ENCODE measurements at places on chromosomes 2 and 18.

DNA sequence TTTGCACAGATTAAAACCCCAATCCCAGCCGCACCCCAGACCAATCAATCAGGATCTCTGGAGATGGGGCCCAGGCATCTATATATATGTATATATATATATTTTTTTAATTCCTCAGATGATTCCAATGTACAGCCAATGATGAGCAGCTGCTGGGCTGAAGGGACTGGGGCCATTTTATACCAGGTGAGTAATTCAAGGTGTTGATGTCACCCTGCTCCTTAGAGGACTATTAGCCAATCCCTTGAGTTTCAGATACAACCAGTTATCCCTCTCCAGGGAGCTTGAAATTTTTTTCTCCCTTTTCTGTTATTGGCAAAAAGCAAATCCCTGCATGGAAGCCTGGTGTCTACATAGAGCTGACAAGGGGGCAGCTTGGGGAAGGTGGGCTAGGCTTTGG is 59.8 kb downstream of the MCFD2 start:
- DNase-seq: no peak

DNA sequence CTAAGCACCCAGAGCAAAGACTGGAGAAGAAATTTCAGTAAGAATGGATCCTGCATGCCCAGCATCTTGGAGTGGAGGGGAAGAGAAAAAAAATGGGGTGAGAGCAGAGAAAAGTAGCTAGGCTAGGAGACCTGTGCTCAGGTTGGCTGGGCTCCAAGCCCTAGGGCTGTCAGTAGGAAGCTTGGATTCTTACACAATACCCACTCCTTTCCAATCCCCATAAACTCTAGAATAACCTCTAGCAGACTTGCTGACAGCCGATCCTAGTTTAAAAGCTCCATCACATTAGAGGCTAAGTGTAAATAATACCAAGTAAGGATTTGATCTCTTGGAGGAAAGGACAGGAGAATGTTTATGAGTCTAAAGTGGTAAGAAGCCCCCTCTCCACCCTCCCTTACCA is 46.2 kb upstream of the NABP1 start:
- no peak for DNase-seq

DNA sequence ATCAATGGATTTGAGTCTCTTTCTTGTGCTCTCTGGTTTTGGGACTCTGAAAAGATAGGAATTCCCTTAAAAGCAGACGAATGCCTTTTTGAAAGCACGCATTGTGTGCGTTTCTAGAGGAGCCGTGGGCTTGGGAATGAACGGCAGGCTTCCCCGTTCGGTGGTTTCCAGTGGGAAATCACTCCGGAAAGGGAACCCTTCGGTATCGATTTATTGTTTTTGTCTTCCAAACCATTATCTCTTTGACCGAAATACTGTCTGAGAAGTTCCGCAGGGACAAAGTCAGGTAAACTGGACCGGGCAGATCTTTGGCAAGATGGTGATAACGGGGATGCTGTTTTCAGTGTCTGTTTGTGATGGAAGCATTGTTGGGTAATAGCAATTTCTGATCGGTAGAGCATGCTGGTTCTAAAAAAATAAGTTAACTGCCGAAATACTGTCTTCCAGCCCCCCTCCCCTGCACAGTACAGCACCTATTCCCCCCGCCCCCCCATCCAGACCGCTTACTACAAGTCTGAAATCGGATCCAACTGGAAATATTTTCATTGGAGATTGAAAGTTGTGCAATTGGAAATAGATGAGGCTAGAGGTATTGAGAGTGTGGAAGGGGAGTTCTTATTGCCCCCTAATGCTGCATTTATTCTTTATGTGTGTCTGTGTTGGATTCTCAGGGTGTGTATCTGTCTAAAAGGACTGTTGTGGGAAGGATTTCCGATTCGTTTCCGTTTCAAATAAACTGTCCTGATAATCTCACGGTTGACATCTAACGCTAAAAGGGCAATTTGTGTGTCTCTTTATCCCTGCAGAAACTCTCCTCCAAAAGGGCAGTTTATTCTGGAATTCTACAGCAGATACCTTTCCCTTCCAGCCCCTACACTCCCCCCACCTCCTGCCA is 635 bp downstream of the SETBP1 start:
- peak; percentile 21 for DNase-seq

GRCh38 chr18:62033207-62033606 is 140.4 kb upstream of the RNF152 start:
- no peak for DNase-seq

- DNase-seq: no peak
Measured at GRCh38 chr18:41371156-41372045, 583.6 kb upstream of the PIK3C3 start.

DNA sequence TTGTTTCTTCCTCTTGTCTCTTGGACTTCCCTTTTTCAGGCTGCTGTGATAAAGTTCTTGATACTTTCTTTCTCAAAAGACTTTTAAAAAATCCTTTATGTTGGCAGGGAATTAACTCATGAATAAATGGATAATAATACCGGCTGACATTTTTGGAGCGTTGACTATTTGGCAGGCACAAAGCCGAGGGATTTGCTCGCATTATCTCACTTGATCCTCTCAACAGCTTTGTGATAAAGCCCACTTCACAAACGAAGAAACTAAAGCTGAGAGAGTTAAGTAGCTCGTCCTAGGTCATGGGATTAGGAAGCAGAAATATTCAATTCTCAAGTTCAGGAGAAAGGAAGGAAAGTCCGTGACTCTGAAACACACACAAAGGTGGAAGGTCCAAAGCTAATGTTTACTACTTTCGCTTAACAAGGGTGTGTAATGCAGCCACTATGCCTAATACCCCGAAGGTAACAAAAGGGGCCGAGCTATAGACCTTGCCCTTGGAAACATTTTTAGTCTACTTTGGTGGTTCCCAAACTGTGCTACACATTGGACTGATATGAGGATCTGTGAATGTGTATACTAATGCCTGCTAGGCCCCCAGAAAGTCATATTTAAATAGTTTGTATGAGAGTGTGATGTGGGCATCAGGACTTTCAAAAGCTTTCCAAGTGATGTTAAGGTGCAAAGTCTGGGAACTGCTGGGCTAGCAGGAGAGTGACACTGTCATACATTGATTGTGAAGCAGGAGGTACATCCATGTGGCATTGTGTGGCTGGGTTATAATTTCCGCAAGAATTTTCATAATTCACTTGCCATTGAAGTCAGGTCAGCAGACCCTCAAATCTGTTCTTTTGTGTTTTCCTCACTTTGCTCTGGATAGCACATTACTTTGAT is 508.4 kb downstream of the PLCL1 start:
- no peak for DNase-seq

GRCh38 chr2:128729051-128729450 is 410.4 kb upstream of the HS6ST1 start:
- DNase-seq: no peak

- DNase-seq: no peak
Measured at GRCh38 chr2:181022652-181023051, 42.2 kb downstream of the UBE2E3 start.

DNA sequence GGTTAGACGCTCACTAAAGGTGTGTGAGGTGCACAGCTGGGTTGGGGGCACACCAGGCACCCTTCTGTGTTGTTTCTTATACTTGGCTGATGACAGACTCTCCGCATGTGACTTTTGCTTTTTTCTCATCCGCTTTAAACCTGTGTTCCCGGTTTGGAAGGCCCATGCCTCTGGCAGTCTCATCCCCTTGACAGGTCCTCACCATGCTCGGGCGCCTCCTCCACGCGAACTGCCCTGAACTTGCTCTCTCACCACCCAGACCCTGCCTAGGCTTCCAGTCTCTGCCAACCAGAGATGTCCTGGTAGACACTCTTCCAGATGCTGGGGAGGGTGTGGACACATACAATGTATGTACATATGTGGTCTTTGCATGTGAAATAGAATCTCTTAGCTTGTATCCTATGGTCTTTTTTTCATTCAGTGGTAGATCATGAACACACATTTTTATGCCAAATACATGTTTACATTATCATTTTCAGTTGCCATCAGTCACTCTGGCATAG is 79.8 kb downstream of the LIMS1 start:
- DNase-seq: no peak

- no peak for DNase-seq
Measured at GRCh38 chr2:177262092-177262491, 2.4 kb downstream of the NFE2L2 start.

DNA sequence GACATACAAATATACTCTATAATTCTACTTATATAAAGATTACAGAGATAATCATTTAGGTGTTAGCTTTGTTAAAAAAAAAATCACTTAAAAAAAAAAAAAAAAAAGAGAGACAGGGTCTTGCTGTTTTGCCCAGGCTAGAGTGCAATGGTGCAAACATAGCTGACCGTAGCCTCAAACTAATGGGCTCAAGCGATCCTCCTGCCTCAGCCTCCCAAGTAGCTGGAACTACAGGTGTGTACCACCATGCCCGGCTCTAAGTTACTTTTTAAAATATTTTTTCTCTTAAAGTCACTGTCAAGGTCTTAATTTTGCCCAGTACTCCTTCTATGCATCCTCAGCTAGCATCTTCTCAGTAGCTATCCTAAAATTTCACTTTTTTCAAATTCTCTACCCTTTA is 77.2 kb upstream of the SLC25A52 start:
- DNase-seq: no peak

GRCh38 chr2:21256006-21256405 is 132.2 kb downstream of the TDRD15 start:
- DNase-seq: no peak

DNA sequence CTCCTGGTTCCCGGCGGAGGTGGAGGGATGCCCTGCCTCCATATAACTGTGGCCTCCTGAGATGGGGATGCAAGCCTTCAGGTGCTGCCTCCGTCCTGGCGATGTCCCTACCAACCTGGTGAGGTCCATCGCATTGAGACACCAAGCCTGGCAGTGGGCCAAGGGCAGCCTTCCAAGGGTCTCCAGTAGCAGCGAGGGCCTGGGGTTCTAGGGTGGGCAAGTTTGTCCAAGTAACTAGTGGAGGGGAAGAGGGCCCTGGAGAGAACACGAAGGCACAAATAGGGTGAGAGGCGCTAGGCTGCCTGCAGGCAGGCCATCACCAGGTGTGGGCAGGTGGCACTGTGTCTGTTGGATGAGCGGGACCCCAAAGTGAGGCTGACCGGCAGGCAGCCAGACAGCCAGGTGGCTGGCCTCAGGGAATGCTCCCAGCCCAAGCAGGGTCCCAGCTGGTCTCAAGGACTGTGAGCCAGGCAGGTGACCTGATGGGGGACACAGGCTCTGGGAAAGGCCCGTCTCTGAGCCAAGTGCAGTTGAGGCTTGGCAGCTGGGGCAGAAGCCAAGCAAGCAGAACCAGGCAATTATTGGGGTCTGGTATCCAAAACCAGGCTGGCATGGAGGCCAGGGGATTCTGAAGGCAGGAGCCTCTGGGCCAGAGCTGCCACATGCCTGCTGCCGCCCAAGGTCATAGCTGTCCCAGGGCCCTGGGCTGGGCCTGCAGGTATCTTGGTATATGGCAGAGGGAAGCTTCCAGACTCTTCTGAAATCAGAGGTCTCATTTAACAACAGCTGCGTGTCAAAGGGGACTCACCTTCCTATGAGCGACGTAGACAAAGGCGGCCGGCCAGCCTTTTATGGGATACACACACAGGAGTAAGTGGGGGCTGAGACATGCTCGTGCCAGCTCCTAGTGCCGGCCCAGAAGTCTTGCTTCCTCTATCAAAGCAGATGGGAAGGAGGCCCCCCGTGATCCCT is 23.4 kb downstream of the RAMP1 start:
- DNase-seq: no peak

- no peak for DNase-seq
Measured at GRCh38 chr18:54873884-54874255, 45.6 kb downstream of the RAB27B start.

- DNase-seq: no peak
Measured at GRCh38 chr2:49933711-49934110, 779.4 kb upstream of the FSHR start.

DNA sequence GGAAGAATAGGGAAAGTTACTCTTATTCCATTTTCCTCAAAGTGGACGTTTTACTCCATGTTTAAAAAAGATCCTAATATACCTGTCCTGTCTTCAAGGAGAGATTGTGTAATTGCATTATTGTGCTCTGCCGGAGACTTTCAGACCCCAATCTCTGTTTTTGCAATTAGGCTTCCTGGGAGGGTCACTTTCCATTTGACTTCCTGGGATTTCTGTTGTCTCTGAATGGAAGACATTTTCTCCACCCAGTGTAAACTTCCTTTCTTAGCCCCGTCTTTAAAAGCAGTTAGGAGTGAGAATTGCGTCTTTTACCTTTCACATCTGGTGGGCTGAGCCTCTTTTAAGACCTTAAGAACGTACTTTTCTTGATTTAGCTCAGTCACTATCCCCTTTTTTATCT is 63.0 kb downstream of the ZNF532 start:
- no peak for DNase-seq
